ENCODE measurements at places on chromosomes 4 and X. TPM values are rescaled to one million over a fixed set of nuclear protein-coding genes. Genes with fewer than 3 reads are reported as not detected.

GRCh38 chrX:41518127-41518840 is 71.1 kb downstream of the NYX start:
- no peak overlapping the region for H3K27ac ChIP-seq
- peaks cover 4% of the 10 kb centered on the region for H3K36me3 ChIP-seq
- no peaks in the 10 kb centered on the region for H3K27me3 ChIP-seq
- H3K4me3 ChIP-seq, result no peak overlapping the region
- H3K4me1 ChIP-seq, result peaks cover 5% of the 10 kb centered on the region
- no peak for DNase-seq

DNA sequence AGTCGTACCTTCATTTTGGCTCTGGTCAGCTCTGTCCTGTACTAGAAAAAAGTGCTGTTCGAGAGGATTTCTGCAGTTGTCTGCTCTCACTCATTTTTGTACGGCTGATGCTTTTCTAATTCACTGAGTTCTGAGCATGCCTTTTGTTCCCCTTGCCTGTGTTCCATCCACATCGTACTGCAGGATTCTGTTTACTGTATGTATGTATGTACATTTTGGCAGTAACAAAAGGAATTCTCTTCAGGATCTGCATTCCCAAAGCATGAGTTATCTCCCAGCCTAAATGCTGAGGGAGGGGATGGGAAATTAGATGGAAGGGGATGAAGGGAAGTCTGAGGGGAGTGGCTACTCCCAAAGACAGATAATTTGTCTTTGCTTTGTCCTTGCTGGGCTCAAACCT is 87.6 kb downstream of the GBA3 start:
- no peak for DNase-seq
- H3K4me3 ChIP-seq, result no peak overlapping the region
- H3K36me3 ChIP-seq, result no peaks in the 10 kb centered on the region
- no peak overlapping the region for H3K27ac ChIP-seq

PDE6B gene
- not detected for total RNA-seq

- H3K36me3 ChIP-seq, result no peaks in the 10 kb centered on the region
- peaks cover 3% of the 10 kb centered on the region for H3K27me3 ChIP-seq
- DNase-seq, result peak; percentile 52
These were observed 809 bp downstream of the MND1 start for GRCh38 chr4:153345012-153345981.

NXF2B gene
- not detected for total RNA-seq

GRCh38 chr4:28287831-28288233 is 1427.2 kb downstream of the STIM2 start:
- H3K4me1 ChIP-seq, result peaks cover 38% of the 10 kb centered on the region
- peak overlapping the region; percentile 47 for H3K4me3 ChIP-seq
- H3K27me3 ChIP-seq, result no peaks in the 10 kb centered on the region
- peak; percentile 100 for DNase-seq
